ENCODE measurements at places on chromosomes 12 and 14. TPM values are rescaled to one million over a fixed set of nuclear protein-coding genes. Genes with fewer than 3 reads are reported as not detected.
A peak's percentile ranks its signal among the peaks of the same experiment; 100 is the strongest.

- DNase-seq: peak; percentile 80
Observed at GRCh38 chr12:111181143-111181726, 187.7 kb downstream of the PHETA1 start.

GRCh38 chr14:57479197-57479596, 14.5 kb downstream of the CCDC198 start:
- no peak for DNase-seq

The RPS6KA5 gene
- 5.4 TPM for total RNA-seq

GRCh38 chr14:91947475-91948184, at the start of gene FBLN5:
FBLN5 (minus strand) TSS chr14:91947694; CDS start chr14:91947229, 465 bp downstream.
- peak; percentile 87 for DNase-seq

DNA sequence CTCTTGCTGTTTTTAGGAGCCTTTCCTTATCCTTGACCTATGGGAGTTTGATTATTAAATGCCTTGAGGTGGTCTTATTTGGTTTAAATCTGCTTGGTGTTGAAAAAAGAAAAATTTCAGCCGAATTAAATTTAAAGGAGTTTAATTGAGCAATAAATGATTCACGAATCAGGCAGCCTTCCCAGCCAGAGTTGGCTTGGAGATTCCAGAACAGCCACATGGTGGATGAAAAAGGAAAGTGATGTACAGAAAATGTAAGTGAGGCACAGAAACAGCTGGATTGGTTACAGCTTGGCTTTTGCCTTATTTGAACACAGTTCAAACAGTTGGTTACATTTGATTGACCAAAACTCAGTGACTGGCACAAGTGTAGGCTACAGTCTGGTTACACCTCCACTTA, 69.7 kb downstream of the WASHC3 start:
- no peak for DNase-seq

DNA sequence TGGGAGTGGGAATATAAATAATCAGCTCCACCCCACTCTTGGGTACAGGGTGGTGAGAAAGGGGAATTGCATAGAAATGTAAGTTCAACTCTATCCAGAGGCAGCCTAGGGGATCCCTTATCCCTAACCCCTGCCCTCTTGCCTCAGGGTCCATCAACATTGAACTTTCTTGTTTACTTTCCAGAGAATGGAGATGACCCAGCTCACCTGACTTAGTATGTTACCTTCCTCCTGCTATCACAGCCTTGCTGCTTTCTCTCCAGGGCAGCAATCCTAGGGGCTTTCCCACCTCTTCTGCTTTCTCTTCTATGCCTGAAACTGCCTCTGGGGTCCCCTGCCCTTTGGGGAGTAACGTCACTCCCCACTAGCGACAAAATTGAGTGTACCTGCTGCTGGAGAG, 2.7 kb downstream of the LRP1 start:
- no peak for DNase-seq

The MYO1H gene
- total RNA-seq: 0.31 TPM

The LRRC10 gene
- total RNA-seq: not detected

The DLK1 gene
- 0.26 TPM for total RNA-seq

GRCh38 chr12:119202544-119202943, 23.8 kb downstream of the HSPB8 start:
- no peak for DNase-seq

DNA sequence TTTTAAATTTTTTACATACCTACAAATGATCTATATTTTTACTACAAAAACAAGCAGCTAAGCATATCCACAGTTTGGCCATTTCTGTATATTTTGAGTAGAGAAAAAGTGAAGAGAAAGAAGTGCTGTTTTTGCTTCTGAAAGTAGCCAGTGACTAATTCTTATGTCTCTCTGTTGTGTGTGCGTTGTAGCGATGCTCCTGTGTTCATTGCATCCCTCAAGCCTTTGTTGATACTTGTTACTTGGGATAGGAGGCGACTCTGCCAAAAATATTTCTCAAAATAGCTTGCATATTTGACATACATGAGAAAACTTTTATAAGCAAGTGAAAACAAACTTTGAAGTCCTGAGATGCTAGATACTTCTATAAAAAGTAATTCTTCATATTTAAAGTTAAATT, 714.1 kb downstream of the FSCB start:
- DNase-seq: no peak

DNA sequence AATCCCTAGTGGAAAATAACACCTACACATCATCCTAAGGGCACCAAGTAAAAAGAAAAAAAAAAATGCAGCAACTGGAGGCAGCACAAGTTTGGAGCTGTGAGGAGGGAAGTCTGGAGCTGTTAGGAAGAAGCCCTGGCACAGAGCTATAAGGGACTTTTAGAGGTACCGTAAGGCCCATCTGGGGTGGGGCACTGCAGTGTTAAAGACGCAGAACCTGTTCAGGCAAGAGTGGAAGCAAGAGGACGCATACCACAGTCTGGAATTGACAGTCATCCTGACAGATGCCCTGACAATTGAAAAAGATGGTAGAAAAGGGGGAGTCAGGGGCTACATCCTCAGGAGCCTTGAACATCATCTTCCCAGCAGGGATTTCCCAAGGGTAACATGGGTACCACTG, 195.9 kb upstream of the PLEKHG7 start:
- no peak for DNase-seq

DNA sequence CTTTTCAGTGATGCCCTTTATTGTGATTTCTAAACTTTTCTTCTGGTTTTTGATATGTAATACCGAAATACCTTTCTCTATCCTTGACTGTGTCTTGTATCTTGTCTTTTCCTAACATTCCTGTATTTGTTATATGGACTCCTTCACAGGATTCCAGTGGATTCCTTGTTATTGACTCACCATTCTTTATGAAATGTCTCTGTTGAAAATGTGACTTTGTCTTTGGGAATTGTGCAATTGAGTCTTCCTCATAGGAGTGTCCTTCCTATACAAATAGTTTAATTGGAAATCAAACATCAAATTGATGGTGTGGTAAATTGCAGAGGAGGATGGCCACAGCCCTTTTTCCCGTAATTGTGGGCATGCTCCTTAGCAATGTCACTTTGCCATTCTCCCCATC, 296.6 kb upstream of the KITLG start:
- DNase-seq: no peak

All from left lung (tissue), 14 donors.